ENCODE measurements at places on chromosomes 2 and 18. TPM values are rescaled to one million over a fixed set of nuclear protein-coding genes. Genes with fewer than 3 reads are reported as not detected.

GRCh38 chr2:7053650-7054265 is 136.5 kb downstream of the RNF144A start:
- no peak for DNase-seq

DNA sequence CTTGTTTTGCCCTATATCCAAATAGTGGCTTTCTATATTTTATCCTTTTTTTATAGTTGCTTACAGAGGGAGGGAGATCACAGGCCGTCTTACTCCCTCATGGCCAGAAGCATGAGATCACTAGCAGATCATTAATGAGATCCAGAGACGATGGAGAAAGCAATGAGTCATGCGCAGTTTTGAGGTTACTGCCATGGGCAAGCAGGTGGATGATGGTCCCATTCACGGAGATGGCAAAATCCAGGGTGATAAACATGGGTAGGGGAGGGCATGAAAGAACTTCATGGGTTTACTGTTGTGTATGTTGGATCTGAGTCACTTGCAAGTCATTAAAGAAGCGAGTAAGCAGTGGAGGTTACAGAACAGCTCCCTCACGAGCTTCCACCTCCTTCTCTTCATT is 60.4 kb downstream of the C18orf63 start:
- DNase-seq = no peak

DNA sequence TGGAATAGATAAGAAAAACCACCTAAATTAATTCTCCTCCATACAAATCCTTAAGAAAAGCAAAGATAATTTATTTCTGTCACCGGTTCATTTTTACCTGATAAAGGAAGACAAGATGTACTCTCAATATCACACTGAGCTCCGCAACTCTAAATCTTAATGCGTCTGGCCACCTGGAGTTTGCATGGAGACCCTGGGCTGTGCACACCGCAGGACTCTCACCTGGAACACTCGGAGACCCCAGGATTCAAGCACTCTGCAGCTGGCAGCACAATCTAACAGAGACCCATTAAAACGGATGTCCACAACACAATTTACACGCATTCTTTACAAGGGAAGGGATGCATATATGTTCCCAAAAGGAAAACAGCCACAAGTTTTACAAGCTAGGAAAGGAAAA is 72.2 kb downstream of the ZNF516 start:
- DNase-seq = no peak

DNA sequence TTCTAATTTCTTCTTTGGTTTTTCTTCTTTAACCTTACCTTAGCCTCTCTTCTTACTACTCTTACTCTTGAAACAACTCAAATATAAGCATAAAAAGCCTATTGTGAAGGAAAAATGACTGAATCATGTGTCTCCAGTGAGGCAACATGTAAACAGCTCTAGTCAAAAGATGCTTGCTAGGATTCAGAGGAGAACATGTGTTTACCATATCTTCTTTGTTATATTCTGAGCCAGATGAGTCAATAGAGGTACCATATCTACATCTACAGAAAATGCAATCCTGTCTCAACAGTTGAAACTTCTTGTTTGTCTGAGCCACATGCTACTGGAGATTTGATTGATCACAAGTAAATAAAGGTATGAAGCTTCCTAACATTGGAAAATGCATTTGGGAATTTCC is 15.9 kb upstream of the FIGN start:
- DNase-seq = peak; percentile 40

DNA sequence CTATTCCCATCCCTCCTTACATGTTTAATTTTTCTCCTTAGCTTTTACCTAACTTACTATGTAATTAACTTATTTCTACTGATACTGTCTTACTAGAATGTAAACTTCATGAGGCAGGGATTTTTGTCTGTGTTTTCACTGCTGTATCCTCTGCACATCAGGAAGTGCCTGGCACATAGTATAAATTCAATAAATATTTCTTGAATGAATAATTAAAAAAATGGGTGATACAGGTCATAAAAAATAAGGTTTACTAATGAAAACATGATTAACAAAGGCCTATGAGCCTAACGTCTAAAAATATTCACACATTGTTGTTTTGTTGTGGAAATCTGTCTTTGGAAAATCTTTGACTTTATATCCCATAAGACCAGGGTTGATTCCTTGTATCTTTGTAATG is 4.5 kb downstream of the RBKS start:
- no peak for DNase-seq

The KCNK3 gene
- not detected for total RNA-seq

DNA sequence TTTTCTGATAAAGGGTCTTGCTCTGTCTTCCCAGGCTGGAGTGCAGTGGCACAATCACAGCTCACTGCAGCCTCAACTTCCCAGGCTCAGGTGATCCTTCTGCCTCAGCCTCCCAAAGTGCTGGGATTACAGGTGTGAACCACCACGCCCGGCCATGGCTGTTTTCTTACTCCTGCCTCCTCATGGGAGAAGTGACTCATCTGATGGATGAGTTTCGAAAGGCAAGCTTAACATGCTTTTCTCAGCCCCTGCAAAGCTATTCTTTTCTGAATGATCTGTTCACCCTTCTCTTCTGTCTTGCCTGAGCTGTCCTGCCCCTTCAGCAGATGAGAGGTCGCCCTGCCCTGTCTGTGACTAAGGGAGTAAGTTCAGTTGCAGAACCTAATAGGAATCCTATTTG is 929 bp upstream of the CREG2 start:
- DNase-seq = peak; percentile 92
